ENCODE measurements at places on chromosomes 11 and 22. TPM values are rescaled to one million over a fixed set of nuclear protein-coding genes. Genes with fewer than 3 reads are reported as not detected.

Gene FXYD6
- 37.6 TPM for total RNA-seq

Gene SLC22A8
- total RNA-seq: not detected

Gene CCDC81
- total RNA-seq: 0.65 TPM

Gene NAALAD2
- total RNA-seq: 2.5 TPM

Gene FGF3
- total RNA-seq: not detected

Gene XPNPEP3
- total RNA-seq: 18.5 TPM

Gene CHRM1
- total RNA-seq: not detected

Gene REXO2
- total RNA-seq: 92.7 TPM

Gene RIBC2
- total RNA-seq: 0.47 TPM

Gene KCNQ1
- 33.5 TPM for total RNA-seq

Gene PAMR1
- total RNA-seq: 17.6 TPM

Gene IL17REL
- total RNA-seq: not detected

Gene WDR74
- total RNA-seq: 24.6 TPM

Gene PDE3B
- 18.7 TPM for total RNA-seq
